G401 (cell line): ENCODE measurements at places on chromosomes 4 and X.

DNA sequence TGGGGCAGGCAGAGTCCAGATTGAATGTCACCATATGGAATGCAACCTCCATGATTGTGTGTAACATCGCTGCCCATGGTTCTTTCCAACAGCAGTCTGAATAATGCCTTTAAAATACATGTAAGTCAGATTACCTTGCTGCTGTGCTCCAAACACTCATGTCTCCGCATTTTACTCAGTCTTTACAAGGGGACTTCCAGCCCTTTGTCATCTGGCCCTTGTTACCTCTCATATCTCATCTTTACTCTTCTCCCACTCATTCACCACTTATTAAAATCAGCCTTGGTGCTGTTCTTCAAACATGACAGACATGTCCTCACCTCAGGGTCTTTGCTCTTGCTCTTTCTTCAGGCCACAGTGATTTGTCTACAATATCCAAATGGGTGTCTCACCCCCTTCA, 200.4 kb upstream of the GYPA start:
- no peak for DNase-seq

DNA sequence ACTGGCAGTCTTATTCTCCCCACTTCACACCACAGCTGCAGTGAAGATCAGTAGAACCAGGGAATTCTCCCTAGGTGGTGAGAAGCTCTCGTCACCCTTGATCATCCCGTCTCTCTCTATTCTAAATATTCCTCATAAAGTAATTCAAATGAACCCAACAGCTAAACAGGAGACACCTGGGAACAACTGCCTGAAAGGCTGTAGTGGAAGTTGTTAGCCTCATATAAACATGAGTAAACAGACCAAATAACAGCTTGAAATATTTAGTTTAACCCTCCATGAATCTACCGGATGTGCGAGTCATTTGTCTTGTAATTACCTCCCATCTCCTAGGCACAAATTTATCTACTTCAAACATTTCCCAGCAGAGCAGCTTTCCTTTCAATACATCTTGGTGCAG, 30.4 kb upstream of the APELA start:
- DNase-seq: no peak

GRCh38 chr4:151604238-151604637, 156.6 kb downstream of the GATB start:
- no peak for DNase-seq

GRCh38 chr4:159508917-159509500, 406.1 kb downstream of the RAPGEF2 start:
- DNase-seq: no peak
